ENCODE measurements at places on chromosomes 13 and 19.

DNA sequence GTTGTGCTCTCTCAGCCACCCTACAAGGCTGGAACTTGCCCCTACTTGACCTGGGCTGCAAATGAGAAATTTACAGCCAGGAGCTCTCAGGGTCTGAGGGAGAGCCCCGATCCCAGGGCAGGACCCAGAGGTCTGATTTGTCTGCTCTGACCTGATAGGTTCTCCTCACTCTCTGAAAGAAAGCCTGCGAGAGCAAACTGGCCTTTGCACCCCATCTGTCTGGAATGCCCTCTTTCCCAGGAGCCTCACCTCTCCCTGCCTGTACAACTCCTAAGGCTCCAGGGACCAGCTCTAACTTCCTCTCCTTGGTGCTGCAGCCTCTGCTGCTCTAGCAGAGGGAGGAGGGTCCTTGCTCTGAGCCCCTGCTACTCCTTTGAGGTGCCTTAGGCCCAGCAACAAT, 137.8 kb downstream of the UQCRFS1 start:
- no peak for DNase-seq

- DNase-seq = no peak
Observed at GRCh38 chr19:19192910-19193423, 909 bp downstream of the RFXANK start.

GRCh38 chr13:42007844-42008243, 40.6 kb upstream of the DGKH start:
- no peak for DNase-seq

GRCh38 chr13:100610391-100611347, 22.1 kb upstream of the GGACT start:
- no peak for DNase-seq

DNA sequence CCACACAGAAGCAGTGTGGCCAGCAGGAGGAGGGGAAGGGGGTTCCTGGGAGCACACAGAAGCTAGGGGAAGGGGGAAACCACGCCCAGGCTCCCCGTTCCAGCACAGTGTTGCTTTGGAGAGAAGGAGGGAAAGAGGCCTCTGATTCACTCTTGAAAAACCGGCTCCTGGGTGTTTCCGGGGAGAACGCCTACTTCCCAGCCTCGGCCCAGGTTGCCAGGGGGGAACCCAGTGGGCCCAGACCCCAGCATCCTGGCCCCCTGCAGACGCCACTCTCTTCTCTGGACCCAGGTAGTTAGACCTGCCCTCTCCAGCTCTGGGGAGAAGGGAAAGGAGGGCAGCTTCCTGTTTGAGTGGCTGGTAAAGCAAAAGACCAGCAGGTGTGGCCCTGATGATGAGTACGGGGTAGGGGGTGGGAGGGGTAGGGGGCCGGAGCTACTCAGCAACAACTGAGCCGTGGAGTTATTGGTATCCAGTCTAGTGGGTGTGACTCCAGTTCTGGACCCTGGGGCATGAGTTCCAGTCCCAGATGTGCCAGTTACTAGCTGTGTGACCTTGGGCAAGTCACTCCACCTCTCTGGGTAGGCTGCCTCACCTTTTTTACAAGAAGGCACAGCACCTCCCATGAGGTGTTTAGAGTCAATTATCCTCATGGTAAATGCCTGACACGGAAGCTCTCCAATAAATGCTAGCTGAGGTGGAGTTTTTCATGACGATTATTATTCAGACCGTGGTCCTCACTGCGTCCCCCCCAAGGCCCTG, 836 bp downstream of the GIPC1 start:
- no peak for DNase-seq

DNA sequence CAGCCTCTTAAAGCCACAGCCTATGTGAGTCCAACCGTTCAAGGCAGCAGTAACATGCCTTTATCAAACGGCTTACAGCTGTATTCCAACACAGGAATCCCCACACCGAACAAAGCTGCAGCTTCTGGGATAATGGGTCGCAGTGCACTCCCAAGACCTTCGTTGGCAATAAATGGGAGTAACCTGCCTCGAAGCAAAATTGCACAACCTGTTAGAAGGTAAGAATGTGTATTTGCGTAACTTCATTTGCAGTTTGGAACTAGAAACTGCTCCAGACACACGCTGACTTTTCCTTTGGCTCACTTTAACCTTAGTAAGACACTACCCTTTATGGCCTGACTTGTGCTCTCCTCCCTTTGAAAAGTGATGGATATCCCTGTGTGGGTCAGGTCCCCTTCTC, 63.4 kb downstream of the SLAIN1 start:
- DNase-seq = no peak

DNA sequence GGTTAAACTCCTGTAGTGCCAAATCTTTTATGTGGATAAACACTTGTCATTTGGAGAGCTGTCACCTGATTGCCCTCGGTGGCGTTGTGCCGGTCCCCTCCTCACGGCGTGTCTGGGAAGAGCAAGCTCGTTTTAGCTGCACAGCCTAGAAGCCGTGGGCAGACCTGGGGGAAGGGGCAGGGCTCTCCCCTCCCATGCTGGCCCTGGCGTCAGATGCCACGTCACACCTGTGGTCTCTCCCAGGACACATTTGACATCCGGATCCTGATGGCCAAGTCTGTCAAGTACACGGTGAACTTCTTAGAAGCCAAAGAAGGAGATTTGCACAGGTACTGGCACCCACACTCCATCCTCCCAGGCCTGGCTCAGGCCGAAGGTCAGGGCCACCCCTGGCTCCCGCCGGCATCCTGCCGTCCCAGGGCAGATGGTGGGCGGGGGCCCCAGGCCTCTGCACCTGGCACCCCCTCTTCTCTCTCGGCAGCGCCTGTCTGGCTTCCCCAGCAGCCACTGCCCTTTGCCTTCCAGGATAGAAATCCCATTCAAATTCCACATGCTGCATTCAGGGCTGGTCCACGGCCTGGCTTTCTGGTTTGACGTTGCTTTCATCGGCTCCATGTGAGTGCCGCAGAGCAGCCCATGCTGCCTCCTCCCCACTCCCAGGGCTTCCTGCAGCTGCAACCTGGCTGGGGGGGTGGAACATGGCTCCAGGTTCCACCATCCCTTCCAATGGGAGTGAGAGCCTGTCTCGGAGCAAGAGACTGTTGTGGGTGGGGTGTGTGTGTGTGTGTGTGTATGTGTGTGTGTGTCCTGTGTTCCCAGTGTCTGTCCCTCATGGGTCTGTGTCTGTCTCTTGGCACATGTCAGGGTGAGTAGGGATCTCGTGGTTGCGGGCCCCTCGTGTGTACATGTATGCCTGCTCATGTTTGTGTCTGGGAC, 8.8 kb downstream of the YIPF2 start:
- no peak for DNase-seq

GRCh38 chr13:94677799-94678198, 34.5 kb downstream of the SOX21 start:
- DNase-seq = no peak

- no peak for DNase-seq
Observed at GRCh38 chr13:60448907-60449510, 52.0 kb downstream of the TDRD3 start.

- no peak for DNase-seq
Observed at GRCh38 chr19:1700733-1701663, 48.6 kb upstream of the TCF3 start.

GRCh38 chr19:18417250-18418028, 1.8 kb upstream of the SSBP4 start:
- no peak for DNase-seq
